T1000 (cell line): ENCODE measurements at places on chromosomes 11 and 22.

DNA sequence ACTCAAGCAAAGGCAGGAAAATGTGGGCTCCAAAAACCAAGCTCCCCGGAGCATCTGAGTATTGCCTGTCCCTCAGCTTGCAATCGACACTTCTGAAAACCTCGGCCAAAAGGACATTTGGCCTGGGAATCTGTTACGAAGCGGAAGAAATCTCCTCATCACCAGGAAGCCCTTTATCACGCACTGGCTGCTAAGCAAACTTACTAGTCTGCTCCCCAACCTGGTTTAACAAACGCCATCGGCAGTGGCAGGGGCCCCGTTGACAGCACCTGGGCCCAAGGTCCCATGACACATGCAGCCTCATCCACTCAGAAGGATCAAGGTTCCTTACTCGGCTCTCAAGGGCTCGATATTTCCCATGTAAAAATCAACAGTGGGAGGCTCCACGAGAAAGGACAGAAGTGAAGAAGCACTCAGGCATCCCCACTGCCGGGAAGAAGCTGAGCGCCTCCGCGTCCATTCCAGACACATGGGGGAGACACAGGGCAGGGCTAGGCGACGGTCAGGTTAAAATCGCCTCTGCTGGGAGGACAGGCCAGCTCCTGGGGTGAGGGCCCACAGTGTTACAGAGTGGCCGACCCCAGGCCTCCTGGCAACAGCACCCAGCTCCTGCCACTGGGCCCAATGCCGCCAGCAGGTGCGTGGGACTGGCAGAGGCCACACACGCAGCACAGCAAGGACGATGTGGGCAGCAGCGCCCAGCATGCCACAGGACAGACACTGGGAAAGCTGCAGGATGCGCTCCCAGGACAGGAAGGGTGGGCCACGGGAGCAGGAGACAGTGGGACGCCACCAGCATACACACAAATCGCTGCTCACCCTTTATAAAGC is 27.1 kb downstream of the BRD1 start:
- DNase-seq, result no peak

DNA sequence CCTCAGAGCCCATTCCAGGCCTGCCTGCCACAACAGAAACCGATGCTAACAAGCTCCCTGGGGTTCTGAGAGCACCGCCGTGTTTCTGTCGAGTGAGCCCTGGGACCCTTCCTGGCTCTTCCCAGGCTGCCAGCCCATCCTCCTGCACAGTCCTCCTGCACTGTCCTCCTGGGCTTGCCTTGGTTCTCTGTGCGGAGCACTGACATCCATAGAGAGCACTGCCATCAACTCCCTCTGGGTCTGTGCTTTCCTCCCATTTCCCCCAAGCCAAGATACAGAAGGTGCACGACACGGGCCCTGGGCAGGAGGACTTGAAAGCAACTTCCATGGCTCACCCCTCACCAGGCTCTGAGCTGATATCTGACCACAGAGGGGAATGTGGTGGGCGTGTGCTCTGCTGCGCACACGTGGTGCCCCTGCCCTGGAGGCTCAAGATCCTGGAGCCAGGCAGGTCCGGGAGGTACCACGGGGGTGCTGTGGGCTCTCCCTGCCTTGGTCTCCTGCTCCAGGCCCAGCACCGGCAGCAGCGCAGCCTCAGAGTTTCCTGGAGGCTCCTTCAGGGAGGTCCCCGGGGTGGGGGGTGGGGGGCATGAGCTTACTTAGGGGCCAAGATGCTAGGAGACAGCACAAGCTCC is 304.2 kb downstream of the BRD1 start:
- DNase-seq, result no peak

GRCh38 chr11:115159207-115159606 is 345.0 kb downstream of the CADM1 start:
- DNase-seq, result no peak

DNA sequence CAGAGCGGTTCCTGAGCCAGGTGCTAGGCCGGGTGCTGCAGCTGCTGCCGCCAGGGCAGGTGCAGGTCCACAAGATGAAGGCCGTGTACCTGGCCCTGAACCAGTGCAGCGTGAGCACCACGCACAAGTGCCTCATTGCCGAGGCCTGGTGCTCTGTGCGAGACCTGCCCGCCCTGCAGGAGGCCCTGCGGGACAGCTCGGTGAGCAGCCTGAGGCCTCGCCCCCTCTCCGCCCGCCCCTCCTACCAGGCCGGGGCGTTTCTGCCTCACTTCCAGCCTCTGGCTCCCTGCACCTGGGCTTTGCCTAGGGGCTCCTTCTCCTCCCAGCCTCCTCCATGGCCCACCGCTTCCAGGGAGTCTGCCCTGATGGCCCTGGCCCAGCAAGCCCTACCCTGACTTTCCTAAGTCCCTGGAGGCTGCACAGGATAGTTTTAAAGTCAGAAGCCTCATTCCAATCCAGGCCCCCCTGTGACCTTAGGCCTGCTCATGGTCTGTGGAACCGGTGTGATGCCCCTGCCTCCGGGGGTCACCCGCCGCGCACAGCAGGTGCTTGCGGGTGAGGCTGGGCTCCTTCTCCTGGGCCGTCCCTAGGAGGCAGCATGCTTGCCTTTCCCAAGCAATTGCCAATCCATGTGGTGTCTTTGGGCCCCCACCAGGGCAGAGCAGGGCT is 5.5 kb downstream of the TCIRG1 start:
- no peak for DNase-seq

GRCh38 chr22:25668437-25668836 is 73.6 kb upstream of the MYO18B start:
- DNase-seq, result no peak

DNA sequence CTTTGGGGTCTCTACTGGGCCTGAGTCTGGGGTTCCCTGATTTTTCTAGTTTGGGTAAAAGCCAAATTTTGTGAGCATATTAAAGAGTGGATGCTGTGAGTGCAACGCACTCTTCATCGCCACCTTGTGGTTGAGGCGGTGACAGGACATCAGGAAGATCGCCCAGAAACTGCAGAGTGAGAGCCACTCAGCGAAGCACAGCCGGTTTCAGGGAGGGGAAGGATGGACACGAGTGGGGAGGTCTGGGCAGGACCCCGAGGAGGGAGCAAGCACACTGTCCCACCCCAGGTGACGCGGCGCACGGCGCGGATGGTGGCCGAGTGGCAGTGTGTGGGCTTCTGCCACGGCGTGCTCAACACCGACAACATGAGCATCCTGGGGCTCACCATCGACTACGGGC is 9.1 kb downstream of the SELENOO start:
- no peak for DNase-seq

DNA sequence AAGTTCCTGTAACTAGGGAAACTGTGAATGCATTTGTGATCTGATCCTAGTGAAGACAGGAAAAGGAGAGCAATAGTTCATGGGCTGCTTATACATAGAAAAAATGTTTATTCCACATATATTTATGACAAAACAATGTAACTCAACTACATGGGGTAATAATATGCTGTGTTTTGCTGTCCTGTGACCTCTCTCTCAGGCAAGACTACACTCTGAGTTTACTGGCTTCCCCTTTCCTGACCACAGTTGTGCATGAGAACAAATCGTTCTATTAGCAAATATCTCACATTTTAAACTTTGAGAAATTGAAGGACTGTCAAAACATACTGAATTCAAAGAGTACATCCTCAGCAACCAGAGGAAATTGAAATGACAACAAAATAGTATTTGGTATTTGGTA is 161.9 kb upstream of the TRPC6 start:
- DNase-seq, result no peak

DNA sequence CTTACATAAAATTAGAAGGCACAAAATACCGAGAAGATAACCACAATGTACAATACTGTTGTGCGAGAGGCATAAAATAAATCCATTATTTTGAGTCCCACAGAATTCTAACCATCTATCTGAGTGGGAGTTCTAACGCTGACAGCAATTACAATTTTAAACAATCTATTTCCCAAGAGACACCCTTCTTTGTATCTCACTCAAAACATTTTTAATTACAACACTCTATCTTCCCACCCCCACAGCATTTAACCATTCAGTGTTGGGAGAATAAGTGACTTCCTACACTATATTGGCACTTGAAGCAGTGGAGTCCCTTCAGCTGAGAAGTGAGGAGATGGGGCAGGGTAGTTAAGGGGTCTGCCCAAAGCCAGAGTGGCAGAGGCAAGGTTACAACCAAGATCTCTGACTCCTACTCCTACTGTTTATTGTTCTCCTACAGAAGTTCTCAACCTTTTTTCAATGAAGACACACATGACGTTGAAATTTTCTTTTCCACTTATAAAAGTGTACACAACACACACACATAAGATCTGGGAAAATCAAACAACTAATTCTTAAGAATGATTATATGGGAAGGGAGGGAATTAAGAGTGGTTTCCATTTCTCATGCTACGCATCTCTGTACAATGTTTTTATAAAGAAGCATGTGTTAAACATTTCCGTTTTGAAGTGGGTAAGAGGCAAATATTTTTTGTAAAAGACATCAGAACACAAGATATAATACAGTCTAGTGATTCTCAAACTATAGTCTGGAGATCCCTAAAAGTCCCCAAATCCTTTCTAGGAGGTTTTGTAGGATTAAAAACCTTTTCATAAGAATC is 10.9 kb downstream of the SLC25A17 start:
- no peak for DNase-seq
